Activated T-helper 1 cell treated with anti-CD3 and anti-CD28 coated beads, Interleukin-2, amount 50 U/mL, for 16 hours (primary cell): ENCODE measurements at places on chromosomes 4 and X.

DNA sequence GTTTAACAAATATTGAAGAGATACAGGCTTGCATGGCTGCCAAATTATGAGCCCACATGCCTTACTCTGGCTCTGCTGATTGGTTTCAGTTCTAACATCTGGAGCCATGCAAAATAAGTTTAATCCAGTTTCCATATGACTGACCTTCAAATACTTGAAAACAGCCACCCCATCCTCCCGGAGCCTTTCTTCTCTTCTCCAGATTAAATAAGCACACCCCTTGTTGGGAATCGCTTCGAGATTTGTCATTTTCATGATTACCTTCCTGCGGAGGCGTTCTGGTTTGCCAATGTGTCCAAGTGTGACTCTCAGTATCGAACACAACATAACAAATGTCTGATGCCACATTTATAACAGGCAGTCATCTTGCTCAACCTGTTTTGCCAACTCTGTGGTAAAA lies 101.6 kb upstream of the JADE1 start:
- no peak for DNase-seq

- no peak for DNase-seq
Observed at GRCh38 chrX:8939322-8939721, 94.6 kb downstream of the FAM9B start.

- DNase-seq = no peak
Observed at GRCh38 chr4:168636040-168636439, 139.2 kb downstream of the PALLD start.

DNA sequence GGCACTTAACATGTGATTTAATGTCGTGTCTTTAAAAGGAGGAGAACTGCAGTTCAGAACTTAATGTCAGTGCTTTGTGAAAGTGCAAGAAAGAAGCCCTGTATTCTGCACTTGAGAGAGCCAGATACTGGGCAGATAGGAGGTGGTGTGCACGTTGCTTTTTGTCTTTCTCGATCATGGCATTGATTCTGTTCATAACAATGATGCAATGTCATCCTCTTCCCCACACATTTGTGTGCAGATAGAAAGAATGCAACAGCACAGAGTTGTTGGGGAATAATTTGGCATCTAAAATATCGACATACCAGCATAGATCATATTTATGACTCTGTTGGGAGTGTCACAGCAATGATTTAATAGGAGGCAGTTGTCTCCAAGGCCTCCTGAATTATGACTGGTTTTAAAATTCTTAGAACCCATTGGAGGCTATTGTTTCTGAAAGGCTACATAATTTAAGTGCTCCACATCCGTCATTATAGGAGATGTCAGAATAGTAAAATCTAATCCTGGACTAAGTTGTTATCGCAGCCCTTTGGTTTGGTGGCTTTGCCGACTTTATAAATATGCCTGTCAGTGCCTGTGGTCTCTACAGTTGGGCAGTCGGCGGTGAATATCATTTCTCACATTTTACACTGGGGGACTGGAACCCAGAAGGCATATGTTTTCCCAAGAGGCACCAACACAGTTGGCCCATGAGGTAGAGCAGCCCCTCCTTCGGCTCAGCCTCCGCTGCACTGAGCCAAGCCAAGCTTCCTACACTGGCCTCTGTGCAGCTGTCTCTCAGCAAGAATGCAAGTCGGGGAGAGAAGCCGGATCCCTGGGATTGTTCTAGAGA lies 124.9 kb downstream of the PTTG2 start:
- DNase-seq = no peak
